ENCODE measurements at places on chromosomes 4 and X.

GRCh38 chrX:128897621-128898020 lies 625.7 kb downstream of the SMARCA1 start:
- no peak for DNase-seq

DNA sequence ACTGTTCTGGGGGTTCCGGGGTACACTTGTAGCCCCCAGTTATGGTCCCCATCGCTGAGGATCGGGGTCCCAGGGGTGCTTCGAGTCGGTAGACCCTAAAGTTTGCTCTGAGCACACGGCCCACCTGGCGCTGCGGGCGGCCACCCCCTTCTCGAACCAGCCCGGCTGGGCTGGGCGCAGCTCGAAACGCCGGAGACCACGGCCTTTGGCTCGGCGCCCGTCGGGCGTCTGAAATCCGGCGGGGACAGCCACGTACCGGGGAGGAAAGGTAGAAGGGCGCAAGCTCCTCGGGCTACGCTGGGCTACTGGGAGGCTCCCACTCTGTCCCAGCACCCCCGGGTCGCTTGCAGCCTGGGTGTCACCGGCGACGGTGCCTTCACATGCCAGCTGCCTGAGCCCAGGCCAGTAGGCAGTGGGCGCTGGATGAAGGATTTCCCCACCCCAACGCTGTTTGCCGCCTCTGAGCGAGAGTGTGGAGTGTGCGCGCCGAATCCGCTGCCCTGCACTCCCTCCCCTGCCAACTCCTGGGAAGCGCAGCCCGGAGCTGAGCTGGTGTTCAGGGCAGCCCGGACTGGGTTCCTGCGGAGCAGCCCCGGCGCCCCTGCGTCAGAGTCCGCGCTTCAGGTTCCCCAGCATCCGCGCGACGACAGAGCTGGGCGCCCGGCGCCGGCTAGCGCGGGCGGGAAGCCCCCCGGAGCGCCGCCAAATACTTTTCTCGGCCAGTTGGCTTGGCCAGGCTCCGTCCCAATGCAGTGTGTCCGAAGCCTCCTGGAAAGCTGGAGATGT lies 637 bp downstream of the MAMLD1 start:
- no peak for DNase-seq

DNA sequence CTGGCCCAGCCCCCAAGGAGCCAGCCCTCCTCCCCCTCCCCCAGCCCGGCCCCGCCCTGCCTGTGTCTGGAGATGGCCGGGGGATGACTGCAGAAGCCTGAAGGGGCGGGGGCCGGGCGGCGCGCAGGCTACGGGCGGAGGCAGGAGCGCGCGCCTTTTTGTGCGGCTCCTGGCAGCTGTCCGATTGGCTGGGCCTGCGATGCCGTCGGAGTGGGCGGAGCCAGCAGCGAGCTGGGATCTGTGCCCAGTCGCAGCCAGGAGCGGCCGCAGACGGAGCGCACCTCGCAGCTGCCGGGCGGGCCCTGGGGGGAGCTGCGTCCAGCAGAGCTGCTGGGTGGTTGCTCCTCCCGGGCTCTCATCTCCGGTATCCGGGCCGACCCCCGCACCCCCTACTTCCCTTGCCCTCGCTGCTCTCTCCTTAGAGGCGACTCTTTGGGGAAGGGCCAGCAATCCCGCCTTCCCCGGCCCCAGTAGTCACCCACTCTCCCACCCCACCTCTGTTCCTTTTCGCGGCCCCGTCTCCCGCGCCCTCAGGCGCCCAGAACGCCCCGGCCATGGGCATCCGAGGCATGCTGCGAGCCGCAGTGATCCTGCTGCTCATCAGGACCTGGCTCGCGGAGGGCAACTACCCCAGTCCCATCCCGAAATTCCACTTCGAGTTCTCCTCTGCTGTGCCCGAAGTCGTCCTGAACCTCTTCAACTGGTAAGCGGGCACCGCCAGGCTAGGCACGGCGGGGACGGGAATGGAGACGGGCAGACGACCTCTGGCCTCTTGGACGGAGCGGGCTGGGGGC lies at the start of gene GABRQ:
Gene GABRQ (plus strand): TSS at position 247 of the 794 bp plus-strand sequence. CDS start 308 bp downstream, at position 555.
- no peak for DNase-seq

DNA sequence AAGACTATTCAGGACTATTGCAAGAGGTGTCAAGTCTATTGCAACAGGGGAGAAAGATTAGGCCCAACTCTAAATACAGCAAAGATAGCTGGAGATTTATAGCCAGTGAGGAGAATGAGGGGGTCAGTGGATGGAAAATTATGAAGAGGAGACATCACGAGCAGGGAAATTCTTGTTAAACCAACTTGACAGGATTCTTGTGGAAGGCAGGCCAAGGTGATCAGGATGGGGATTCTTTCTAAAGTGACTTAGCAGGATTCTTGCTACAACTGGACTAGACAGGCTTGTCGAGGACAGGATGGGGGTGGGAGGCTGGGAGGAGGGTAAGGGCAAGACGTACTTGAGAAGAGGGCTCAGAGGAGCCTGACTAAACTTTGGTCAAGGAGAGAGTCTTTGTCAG lies 89.0 kb downstream of the PHEX start:
- no peak for DNase-seq

GRCh38 chr4:181004056-181004455 lies 1239.1 kb upstream of the TENM3 start:
- no peak for DNase-seq

DNA sequence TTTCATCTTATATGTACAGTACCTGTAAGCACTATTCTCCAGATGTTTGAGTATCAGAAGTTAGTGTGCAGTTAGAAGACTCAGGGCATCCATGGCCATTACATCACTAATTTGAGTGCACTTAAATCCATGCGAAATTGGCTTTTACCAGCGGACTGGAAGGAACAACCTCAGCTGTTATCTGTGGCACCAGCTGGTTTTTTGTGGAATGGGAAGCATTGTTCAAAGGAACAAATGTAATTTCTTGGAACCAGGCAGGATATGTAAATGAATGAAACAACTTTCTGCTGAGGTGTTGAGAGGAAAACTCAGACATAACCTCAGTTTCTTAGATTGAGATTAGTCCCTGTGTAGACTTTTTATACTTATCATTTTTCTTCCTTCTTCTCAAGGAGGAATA lies 60.2 kb downstream of the PDGFRA start:
- no peak for DNase-seq

GRCh38 chr4:1216869-1217294 lies 32.0 kb downstream of the CTBP1 start:
- DNase-seq = no peak

DNA sequence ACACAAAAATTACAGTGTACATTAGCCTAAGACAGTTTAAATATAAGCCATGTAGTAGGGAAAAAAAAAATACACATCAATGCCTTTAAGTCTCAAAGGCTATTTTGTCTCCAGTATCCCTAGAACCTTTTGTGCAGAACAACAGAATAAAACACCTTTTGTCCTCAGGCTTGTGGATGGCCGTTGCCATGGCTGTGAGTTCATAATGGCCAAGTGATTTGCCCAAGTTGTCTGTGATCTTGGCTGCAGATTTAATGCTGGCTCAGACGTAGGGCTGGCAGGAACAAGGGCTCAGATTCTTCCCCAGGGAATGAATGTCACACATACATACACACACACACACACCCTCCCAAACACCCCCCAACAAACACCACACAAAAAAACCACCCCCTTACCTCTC lies 25.3 kb downstream of the GPM6B start:
- DNase-seq = no peak

GRCh38 chr4:18689308-18690115 lies 668.0 kb upstream of the LCORL start:
- peak; percentile 54 for DNase-seq

- no peak for DNase-seq
Observed at GRCh38 chrX:40524423-40524822, 56.3 kb upstream of the ATP6AP2 start.

GRCh38 chr4:110898290-110898689 lies 275.4 kb upstream of the PITX2 start:
- no peak for DNase-seq

DNA sequence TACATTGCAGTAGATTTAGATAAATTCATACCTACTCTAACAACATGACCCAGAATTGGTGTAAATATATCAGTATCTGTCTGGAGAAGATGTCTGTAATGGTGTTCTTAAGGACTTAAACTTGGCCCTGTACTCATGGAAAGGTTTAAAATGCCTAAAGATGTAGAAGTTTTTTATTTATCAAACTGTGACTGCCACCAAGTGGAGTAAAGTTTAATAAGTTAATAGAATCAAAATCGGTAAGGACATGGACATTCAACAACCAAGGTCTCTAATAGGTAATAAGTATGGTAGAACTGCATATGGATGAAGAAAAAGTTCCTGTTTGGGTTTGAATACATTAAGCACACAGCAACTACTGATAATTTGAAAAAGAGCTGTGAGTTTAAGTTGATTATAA lies 474.0 kb upstream of the NDST3 start:
- DNase-seq = peak; percentile 11

- DNase-seq = no peak
Observed at GRCh38 chr4:89364541-89364940, 56.9 kb upstream of the GPRIN3 start.

DNA sequence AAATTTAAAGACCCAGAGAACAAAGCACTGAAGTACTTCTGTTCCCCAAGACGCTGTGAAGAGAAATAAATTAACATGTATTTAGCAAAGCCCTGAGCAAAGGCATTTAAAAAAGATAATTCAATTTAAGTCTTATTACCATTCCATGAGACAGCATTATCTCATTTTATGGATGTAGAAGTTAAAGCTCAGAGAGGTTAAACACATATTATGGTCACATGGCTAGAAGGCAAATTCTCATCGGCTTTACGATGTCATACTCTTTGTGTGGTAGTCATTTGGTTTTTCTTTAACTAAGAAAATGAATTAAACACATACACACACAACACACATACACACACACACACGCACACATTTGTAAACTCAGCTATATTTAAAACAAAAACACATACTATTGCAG lies 262.7 kb downstream of the HS3ST1 start:
- DNase-seq = no peak

GRCh38 chr4:147768113-147768512 lies 36.2 kb downstream of the ARHGAP10 start:
- peak; percentile 29 for DNase-seq

GRCh38 chr4:186472948-186473347 lies 82.4 kb downstream of the MTNR1A start:
- DNase-seq = peak; percentile 33

DNA sequence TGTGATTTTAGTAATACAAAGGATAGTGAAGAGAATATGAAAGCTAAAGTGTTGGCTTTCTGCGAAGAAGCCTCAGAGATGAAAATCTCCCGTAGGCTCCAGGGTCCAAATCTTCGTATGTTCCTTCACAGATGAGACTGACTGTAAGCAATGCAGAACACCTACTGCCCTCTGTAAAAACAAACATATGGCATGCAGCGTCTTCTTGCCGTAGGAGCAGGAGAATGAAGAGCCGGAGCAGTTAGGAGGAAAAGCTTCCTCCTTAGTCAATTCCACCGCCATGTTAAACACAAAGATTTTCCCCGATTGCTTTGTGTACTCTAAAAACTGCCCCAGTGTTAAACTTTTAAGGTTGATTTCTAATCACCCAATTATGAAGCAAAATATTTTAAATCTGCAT lies 22.5 kb downstream of the RWDD4 start:
- peak; percentile 22 for DNase-seq

- no peak for DNase-seq
Observed at GRCh38 chr4:148141501-148141900, 300.7 kb downstream of the NR3C2 start.

DNA sequence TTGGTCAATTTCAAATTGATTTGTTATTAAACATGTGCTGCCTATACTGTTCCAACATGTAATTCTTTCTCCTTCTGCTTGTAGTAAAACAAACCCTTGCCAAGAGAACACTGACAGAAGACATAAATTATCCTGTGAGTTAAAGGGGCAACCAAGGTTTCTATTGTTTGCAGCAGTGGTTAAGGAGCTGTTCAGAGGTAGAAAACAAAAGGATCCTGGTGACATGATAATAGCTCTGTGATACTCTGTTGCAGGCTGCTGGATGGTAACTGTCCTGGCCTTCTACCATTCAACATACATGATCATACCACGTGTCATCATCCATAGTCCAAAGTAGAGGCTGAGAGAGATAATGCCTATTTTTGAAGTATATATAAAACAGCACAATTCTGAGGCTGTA lies 75.8 kb upstream of the F9 start:
- no peak for DNase-seq

DNA sequence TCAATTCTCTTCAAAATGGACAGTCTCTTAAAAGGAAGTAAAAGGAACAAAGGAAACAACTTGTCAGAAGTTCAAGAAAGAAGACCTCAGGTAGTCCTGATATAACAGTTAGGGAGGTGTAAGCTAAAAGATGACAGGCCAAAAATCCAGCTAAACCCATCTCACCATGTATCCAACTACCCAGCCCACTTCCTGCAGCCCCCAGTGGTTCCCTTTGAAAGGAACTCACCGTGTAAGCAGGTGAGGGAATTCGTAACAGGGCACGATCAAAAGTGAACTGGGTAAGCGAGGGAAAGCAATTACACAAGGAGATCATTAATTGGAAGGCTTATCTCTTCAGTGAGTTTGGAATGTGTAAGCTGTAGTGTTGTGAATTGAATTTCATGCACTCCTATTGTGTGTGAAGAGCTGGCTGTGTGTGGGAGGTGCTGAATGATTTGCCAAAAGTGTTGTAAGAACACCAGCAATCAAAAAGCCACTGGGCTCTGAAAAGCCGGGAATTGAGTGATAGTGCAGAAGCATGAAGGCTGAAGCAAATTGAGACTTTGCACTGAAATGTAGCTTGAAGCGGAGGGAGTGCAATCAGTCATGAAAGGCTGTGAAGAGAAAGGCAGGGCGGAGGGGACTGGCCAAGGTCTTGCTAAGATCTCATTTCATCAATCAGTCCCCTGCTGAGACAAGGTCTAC lies 914.2 kb upstream of the LCORL start:
- peak; percentile 46 for DNase-seq

GRCh38 chr4:48093991-48094416 lies 40.0 kb downstream of the TXK start:
- DNase-seq = peak; percentile 62

- DNase-seq = no peak
Observed at GRCh38 chr4:46975812-46976553, 17.4 kb downstream of the GABRA4 start.

DNA sequence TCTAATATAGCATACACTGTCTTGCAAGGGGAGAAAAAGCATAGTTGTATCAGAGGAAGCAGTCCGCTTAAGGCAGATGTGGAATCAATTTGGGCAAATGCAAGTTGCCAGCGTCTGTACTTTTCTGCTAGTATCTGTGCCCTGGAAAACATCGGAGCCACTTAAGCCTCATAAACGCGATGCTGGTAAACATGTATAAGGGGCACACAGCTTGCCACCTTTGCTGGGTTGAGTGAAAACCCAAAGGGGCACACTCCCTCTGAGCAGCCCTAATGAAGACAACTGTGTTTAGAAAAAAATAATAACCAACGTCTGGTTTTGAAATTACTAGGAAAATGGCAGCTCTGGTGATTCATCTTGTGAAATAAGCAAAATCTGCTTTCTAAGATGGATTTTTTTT lies 24.3 kb downstream of the SMIM20 start:
- DNase-seq = no peak

GRCh38 chrX:49932791-49933190 lies 10.4 kb downstream of the CLCN5 start:
- no peak for DNase-seq

GRCh38 chr4:108681321-108681809 lies 31.0 kb downstream of the OSTC start:
- no peak for DNase-seq

GRCh38 chr4:16259889-16260246 lies 33.6 kb upstream of the TAPT1 start:
- DNase-seq = no peak

- no peak for DNase-seq
Observed at GRCh38 chrX:134821370-134821769, 163.1 kb upstream of the PLAC1 start.

Measured in kidney glomerular epithelial cell (primary cell).